ENCODE measurements at places on chromosomes 16 and 17.

- no peak for DNase-seq
Observed at GRCh38 chr16:85188822-85189672, 76.8 kb upstream of the CIBAR2 start.

GRCh38 chr17:50102164-50102991 lies 7.2 kb downstream of the PDK2 start:
- DNase-seq, result no peak

GRCh38 chr16:86170720-86171119 lies 271.8 kb downstream of the IRF8 start:
- no peak for DNase-seq

- DNase-seq, result no peak
Observed at GRCh38 chr17:63978272-63979200, 5.8 kb upstream of the SCN4A start.

- peak; percentile 87 for DNase-seq
Observed at GRCh38 chr17:57902800-57903759, 52.1 kb downstream of the CUEDC1 start.

- no peak for DNase-seq
Observed at GRCh38 chr17:45430738-45431530, 1.7 kb downstream of the ARHGAP27 start.

DNA sequence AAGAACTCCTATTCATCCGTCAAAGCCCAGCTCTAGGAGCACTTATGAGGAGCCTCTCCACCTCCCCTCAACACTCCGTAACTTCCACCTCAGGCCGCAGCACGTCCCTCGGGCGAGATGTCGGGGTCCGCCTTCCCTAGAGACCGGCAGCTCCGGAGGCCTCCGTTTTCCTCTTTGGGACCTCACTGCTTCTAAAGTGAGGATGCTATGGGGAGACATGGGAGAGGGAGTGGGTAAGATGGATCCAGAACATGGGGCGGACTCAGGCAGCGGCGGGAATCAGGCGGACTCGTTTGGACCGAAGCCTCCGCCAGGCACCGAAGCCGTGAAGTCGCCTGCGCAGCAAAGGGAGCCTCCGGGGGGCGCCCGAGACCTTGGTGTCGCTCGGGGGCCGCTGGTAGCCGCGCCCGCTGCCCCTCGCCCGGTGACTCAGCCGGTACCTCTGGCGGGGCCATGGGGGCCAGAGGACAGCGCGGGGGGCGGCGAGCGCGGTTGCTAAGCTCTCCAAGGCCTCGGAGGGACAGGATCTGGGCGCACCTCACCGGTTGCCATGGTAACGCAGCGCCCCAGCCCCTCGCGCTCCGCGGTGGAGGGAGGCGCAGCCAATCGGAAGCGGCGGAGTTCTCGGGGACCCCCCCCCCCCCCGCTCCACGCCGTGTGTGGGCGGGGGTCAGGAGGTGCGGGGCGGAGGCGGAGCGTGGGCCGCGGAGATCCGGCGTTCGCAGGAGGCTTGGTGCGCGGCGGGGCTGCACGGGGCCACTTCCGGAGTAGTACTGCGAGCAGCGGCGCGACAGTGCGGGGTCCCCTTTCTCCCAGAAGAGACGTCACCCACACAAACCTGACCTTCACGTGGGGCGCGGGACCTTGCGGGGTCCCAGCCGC lies 1.3 kb upstream of the HIC1 start:
- no peak for DNase-seq

All from HTR-8/SVneo (cell line).